Stimulated activated CD4-positive, alpha-beta T cell treated with anti-CD3 and anti-CD28 coated beads, Interleukin-12 subunit alpha, Interleukin-12 subunit beta, amount 100 ng/mL, for 24 hours (primary cell): ENCODE measurements at places on chromosomes 2 and 18.

- DNase-seq, result peak; percentile 65
Measured at GRCh38 chr2:84939426-84940087, 31.4 kb upstream of the KCMF1 start.

GRCh38 chr2:219560037-219560892 is 11.1 kb downstream of the OBSL1 start:
- DNase-seq, result no peak

- no peak for DNase-seq
Measured at GRCh38 chr2:159455330-159455918, 160.9 kb downstream of the BAZ2B start.

DNA sequence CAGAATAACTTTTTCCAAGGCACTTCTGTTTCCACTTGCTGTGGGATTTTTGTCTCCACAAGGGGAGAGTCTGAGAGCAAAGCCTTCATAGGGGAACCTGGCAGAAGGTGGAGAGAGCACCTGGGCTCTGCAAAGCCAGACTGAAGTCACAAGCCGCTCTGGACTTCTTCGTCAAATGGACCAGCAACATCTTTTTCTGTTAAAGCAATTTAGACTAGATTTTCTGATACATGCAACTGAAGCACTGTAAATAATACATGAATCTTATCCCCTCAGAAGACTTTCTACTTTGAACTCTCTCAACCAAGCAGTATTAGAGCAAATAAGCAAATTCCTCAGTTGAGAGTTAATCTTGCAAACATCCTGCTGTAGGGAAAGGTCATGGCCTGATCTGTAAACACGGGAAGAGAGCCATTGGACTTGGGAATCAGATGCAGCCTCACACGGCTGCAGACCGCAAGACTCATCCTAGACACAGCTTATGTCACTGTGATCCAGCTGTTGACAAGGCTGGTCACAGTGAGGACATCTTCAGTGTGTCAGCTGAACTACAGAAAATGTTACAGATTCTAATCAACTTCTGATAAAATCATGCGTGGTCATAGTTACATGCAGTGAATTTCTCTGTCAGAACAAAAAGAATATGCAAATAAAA is 3.2 kb downstream of the SH3YL1 start:
- DNase-seq, result no peak

- DNase-seq, result peak; percentile 11
Measured at GRCh38 chr2:136238286-136239078, 120.5 kb upstream of the CXCR4 start.
